Stimulated activated CD8-positive, alpha-beta memory T cell treated with anti-CD3 and anti-CD28 coated beads, Interleukin-4, amount 100 ng/mL, for 4 hours (primary cell): ENCODE measurements at places on chromosomes 4 and X.

DNA sequence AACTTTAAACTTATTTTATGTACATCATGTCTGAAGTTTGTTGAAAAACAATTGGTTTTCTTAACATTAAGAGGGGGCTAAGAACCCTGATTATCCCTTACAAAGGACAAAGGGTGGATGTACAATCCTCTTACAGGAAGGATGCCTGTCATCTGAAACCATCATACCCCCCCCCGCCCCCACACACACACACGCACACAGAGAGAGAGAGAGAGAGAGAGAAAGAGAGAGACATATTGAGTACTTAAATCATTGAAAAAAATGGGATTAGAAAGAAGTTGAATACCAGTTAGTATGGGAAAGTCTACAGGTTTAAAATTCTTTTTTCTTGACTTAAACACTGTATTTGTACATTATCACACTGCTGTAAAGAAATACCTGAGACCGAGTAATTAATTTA is 10.9 kb upstream of the PGM2 start:
- no peak for DNase-seq

- DNase-seq = no peak
Observed at GRCh38 chr4:108651014-108651791, 804 bp downstream of the OSTC start.

DNA sequence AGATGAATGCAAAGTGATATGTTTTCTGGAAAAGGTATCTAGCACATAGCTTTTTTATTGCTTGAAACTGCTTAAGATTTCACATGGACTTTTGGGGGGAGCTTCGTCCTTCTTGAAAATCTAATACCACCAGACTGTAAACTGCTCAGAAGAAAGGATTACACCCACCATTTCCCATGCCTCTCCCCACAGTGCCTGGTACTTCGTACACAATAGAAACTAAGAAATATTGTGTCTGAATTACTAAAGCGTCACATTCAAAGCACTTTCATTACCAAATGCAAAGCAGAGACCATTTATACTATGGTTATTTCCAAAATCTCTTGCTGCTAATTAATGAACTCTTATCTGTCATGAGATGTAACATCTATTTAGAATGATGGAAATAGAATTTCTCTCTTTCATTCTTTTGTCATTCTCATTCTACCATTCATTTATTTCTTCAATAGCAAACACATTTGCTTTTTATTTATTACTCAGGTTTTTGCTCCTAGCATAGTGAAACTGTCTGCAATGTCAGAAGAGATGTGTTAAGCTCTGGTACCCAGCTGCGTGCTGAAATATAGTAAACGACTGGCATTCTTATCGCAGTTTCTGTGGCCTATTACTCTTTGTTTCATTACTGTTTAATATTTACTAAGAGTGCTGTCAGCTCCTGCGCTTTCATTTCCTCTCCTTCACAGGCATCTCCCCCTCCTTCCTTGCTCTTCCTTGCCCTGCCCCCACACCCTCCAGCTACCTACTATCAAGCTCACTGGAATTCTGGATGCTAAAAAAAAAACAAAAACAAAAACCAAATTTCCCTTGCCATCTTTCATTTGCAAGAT is 51.4 kb upstream of the RAPGEF2 start:
- DNase-seq = no peak

- no peak for DNase-seq
Observed at GRCh38 chr4:612052-612748, 13.2 kb upstream of the PDE6B start.

DNA sequence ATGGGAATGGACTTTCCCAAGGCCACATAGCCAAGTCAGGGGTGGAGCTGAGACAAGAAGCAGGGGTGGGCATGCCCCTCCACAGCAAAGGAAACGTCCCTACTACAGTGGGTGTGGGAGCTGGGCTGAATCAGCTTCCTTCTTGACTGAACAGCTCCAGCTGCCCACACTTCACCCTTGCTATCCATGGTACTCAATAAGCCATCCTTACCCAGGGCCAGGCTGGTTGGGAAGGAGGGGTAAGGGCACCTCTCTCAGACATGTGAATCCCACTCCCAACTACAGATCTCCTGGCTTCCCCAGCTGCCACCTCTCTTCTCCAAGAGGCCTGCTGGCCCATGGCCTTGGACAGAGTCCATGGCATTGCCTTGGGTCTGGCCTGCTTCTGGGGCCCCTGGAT is 21.0 kb downstream of the LAS1L start:
- DNase-seq = no peak

DNA sequence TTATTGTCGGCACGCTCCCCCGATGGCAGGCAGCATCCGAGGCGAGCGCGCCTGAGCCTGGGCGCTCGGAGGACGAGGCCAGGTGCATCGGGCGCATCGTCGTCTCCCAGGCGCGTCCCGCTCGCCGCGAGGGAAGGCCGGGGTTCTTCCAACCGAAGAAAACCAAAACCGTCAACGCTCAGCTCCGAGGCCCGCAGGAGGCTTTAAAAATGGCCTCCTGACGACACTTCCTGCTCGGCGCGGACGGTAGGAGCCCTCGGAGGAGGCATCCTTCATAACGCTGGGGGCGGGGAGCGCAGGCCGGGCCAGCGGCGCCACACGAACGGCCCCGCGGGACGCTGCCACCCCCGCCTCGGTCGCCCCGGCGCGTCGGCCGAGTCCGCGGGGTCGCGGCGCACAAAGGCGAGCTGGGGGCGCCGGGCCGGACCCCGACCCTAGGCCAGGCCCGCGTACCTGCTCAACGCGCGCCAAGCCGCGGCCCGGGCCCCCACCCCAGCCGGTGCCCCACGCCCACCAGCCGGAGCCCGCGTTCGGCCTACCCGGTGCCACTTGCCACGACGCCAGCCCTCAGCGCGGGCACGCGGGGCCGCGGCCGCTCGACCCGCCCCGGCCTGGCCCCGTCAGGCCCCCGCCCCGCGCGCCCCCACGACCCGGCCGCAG is 501 bp downstream of the ZNF518B start:
- DNase-seq = no peak

GRCh38 chr4:100340512-100341485 is 150.5 kb upstream of the DDIT4L start:
- no peak for DNase-seq

- DNase-seq = no peak
Observed at GRCh38 chr4:77564231-77564630, 41.4 kb upstream of the CXCL13 start.

GRCh38 chr4:47210828-47211227 is 179.5 kb downstream of the GABRB1 start:
- no peak for DNase-seq

DNA sequence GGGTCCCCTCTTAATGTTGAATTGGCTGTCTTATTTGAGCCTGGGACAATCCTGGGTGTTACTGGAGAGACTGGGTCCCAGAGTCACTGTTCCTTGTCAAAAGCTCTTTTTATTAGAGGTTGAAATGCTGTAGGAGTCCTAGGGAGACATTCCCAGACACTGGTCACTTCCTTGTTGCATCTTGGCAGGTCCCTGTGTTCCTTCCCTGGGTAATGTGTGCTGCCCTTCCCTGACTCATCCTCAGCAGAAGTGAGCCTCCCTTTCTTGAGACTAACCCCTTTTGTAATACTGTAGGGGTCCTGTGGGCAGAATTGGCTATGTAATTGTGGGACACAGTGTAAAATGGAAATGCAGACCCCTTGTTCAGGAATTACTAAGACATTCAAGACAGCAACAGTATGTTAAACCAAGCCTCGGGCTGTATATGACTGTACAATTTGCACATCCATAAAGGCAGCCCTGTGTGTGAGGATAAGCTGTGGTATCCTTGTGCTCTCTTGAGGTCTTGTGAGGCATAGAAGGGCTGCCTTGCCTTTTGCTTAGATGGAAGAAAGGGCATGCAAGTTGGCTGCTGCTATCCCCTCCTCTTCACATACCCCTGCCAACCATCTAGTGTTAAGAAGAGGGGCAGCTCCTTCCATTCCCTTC is 53.5 kb downstream of the DCLK2 start:
- DNase-seq = no peak

- DNase-seq = no peak
Observed at GRCh38 chr4:104868958-104869357, 277.7 kb upstream of the TET2 start.

DNA sequence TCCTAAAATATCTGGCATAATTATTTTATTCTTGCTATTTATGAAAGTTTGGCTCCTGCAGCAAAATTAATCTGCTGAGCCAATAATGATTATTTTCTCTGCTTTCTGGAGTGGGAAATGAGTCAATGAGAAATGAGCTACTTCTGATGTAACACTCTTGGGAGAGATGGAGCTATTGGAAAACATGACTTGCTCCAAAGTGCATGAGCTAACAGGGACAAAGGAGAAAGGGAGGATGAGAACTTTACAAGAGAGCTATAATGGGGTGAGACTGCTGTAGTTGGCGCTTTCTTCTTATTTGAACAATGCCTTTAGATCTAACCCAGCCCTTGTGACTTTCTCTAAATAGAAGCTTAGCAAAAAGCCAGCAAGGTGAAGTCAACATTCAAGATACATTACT is 615.1 kb downstream of the ANKRD50 start:
- no peak for DNase-seq

DNA sequence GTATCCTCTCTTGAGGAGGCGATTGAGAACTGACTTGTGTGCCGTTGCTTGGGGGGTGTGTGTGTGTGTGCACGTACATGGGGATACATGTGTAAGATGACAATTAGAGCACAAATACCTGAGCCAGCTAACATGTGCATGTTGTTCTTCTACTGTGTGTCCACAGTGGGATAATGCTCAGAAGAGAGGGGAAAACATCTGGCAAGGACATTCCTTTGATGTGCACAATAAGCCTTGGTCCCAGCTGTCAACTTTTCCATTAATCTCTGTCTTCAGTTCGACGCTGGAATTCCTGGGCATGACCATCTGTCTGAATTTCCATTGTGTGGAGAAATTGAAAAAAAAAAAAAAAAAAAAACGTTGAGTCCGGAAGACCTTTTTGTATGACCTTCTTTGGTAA is 592.0 kb upstream of the GALNTL6 start:
- no peak for DNase-seq

GRCh38 chr4:20487446-20487845 is 212.8 kb upstream of the PACRGL start:
- DNase-seq = no peak

DNA sequence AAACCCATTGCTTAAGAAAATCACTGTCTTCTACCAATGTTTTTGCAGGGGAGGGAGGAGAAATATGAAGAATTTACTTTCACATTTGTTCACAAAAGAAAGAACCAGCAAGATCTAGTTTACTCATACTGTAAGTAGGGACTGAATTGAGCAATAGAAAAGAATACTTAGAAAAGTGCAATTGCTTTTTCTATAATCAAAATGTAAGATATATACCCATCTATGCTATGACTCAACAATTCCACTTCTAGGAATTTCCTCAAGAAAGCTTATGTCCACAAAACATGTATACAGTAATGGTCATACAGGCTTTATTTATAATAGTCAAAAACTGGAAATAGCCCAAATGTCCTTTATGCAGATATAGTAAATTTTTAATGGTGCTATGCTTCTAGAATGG is 196.4 kb downstream of the LRBA start:
- no peak for DNase-seq

GRCh38 chrX:22541926-22542325 is 269.2 kb downstream of the CBLL2 start:
- no peak for DNase-seq

DNA sequence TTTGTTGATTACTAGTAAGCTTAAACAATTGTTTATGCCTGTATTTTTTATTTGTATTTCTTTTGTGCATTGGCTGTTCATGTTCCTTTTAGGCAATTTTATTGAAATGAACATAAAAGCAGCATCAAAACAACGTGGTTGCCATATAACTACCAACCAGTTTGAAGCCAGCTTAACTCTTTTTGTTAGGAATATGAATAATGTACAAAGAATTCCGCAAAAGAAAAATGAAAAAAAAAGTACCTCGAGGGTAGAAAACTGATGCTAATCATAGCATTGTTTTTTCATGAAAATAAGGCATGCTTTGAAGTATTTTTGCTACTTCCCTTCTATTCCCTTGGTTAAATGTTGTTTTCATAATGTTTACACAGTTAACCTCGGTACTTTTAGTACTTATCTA is 1024.0 kb upstream of the SLIT2 start:
- DNase-seq = no peak

GRCh38 chrX:124347242-124347641 is 879 bp downstream of the SH2D1A start:
- DNase-seq = no peak

DNA sequence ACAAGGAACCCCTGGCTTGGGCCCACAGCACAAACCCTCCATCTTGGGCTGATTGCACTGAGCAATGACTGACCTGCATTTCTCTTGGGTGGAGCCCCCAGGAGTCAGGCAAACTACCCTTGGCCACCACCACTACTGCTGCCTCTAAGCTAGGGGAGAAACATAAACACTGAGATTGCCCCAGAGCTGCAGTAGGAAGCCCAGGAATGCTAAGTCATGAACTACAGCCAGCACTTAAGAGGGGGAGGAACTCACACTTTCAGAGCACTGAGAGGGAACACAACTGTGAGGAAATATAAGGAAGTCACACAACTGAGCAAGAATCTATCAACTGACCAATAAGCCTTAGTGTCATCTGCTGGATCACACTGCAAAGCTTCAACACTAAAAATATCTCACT is 111.6 kb upstream of the PPP3CA start:
- DNase-seq = no peak

DNA sequence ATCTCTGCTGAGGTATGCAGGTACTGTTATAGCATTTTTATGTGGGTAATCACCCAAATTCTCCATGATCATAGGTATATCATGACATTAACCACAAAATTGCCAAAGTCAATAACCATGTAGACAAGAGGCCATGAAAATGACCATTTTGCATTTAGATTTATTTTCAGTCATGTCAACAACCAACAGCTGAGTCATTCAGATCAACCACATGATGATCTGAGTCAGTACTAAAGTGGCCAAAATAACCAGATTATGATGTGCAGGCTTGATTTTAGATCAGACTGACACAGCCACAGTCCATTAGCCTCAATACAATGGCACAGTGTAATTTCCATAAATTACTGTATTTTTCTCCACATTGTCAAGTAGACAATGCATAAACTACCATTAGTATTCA is 240.5 kb downstream of the GRIA3 start:
- DNase-seq = no peak

GRCh38 chr4:39047681-39048080 is 14.4 kb upstream of the KLHL5 start:
- DNase-seq = no peak

DNA sequence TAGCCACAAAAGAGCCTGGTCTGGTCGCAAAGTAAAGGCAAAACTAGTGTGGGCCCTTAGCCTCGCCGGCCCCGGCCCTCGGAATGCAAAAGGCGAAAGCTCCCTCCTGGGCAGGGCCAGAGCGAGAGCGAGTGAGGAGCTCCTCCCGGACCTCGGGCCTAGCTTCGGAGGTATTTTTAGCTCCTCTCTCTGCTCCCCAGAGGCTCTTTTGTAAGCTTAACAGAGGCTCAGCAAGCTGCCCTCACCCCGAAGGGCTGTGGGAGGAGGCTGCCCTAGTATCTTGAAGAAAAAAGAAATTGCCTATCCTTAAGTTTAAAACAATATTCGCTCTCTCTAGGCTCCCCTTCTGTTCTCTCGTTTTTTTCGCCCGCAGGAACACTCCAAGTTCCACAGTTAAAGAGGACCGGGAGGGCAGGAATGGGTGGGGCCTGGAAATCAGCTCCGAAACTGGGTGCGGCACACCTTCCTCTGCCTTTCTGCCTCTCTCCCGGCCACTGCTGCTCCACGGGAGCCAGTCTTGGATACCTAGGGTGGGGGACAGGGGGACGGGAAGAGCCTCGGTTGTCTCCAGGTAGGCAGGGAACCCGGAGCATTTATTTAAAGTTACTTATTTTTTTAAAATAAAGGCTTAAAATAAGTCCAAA is 12.1 kb downstream of the HAND2 start:
- no peak for DNase-seq

GRCh38 chr4:337143-337931 is at the start of gene ZNF141:
ZNF141 (plus strand) TSS chr4:337814; CDS start chr4:337984, 170 bp downstream.
- peak; percentile 84 for DNase-seq
